ENCODE measurements at places on chromosomes 1 and 21.

DNA sequence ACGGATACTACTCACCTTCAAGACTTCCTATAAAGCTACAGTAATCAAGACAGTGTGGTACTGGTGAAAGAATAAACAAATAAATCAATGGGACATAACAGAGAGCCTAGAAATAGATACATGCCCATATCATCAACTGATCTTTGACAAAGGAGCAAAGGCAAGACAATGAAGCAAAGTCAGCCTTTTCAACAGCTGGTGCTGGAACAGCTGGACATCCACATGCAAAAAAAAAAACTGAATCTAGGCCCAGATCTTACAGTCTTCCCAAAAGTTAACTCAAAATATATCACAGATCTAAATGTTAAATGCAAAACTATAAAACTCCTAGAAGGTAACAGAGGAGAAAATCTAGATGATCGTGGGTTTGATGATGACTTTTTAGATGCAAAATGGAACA lies 170.3 kb downstream of the MIS18A start:
- DNase-seq = no peak

DNA sequence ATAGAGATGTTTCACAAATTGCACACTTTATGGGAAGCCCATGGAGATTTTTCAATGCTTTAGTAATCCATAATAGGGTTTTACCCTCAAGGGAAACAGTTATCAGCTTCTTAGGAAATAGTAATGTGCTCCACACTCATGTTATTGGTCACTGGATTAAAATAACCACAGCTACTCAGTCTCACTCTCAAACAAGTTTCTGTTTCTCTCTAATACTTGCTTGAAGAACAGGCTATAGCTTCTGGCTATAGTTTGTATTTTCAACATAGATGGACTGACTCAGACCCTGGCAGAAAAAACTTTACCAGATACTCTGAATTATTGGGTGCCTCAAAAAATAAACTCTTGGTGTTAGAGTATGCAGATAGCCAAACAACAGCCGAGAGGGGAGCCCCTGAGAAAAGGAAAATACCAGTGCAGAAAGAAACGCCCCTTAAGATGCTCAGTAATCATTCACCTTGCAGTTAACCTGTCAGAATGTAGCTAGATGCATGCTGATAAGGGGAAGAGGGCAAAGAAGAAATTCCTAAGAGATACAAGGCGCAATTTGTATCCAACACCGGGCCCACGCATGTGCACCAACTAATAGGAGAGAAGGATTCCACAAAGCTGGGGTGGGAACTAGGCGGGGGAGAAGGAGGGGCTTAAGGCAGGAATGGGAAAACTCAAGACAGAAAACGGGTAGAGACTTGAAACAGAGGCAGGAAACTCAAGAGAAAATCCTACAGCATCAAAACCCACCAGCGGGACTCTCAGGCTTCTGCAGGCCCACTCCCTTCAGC lies 30.4 kb upstream of the PDE4B start:
- DNase-seq = peak; percentile 41

DNA sequence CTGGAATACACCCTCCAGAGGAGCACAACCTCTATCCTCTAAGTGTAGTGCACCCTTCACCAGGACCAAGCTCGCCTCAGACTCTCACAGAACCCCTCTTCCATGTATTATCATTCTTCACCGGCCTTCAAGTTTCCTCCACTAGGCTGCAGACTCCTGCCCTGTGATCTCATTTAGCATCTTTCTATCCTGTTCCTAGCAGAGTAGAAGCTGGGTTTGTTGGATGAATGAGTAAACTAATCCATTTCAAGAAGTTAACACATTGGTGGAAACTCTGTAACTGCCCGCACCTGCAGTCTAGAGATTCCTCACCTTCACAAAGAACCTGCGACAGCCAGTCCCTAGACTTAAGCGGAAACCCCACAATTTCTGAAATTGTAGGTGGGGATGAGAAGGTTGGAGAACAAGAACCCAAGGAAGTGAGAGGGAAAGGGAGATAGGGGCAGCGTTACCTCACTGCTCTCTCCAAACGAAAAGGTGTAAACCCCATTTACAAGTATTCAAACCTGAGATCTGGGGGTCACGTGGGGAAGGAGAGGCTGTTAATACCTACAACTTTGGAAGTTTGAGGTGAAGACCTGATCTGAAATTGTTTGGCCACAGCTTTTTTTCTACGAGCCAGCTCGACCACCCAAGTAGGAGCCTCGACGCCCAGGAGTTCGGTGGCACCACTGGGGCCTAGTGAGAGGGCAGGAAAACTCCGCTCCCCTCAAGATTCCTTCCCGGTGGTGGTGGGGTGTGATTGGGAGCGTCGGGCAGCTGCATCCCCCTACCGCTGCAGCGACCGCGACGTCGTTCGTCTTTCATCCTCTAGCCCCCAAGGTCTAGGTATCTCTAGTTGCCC lies 1.2 kb downstream of the PTPN14 start:
- no peak for DNase-seq

DNA sequence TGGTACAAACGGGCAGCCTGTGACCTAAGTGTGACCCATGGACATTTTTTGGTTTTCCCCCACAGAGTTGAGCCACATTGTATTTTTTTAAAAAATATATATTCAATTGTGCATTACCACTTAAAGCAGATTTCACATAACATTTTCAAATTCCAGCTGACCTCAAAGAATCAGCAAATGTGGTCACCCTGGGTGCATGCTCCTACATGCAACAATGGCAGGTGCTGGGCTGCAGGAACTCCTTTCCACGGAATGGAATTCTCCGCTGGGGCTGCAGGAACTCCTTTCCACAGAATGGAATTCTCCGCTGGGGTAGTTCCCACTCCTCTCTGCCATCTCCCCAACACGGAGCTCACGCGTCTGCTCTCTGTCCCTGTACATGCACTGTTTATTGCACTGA lies 68.7 kb downstream of the MAP10 start:
- no peak for DNase-seq

- DNase-seq = no peak
These were observed 273.6 kb upstream of the LRRC7 start for GRCh38 chr1:69294171-69294570.

GRCh38 chr1:223641523-223642039 lies 23.9 kb downstream of the CAPN8 start:
- no peak for DNase-seq

DNA sequence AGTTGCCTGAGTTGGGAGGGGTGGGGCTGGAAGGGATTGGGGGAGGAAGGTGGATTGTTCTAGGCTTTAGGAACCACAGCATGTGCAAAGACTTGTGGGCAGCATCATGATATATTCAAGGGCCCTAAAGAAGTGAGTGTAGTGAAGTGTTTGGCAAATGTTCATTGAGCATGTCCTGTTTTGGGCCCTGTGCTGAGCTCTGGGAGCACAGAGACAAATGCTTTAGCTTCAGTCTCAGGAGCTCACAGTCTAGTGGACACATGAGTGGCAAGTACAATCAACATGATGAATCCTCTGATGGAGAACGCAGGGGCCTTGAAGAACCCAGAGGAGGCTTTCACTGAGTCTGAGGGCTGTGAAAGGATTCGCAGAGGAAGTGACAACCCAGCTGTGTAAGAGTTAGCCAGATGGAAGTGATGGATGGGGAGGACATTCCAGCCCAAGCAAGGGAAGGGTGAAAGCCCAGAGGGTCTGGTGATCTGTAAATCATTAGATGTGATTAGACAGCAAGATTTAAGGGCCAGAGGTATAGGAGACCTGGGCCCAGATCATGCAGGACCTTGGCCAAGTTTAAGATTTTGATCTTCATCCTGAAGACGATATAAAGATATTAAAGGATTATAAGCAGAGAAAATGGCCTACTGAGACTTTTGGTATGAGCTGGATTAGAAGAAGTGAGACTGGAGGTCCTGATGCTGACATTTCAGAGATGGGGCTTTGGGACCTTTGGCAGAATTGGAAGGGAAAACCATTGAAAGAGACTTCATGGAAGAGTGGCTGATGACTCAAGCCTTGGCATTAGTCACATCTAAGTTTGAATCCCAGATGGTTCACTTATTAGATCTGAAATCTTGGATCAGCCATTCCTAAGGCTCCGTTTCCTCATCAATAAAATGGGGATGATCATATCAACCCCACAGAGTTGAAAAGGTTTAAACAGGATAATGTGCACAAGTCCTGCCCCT lies 4.6 kb downstream of the IPO13 start:
- DNase-seq = no peak

- no peak for DNase-seq
These were observed 1483.5 kb downstream of the MRPL39 start for GRCh38 chr21:24123785-24124184.

- no peak for DNase-seq
These were observed 18.2 kb upstream of the GJA9 start for GRCh38 chr1:38899560-38899959.

GRCh38 chr1:2379733-2380404 lies 11.5 kb downstream of the MORN1 start:
- no peak for DNase-seq

DNA sequence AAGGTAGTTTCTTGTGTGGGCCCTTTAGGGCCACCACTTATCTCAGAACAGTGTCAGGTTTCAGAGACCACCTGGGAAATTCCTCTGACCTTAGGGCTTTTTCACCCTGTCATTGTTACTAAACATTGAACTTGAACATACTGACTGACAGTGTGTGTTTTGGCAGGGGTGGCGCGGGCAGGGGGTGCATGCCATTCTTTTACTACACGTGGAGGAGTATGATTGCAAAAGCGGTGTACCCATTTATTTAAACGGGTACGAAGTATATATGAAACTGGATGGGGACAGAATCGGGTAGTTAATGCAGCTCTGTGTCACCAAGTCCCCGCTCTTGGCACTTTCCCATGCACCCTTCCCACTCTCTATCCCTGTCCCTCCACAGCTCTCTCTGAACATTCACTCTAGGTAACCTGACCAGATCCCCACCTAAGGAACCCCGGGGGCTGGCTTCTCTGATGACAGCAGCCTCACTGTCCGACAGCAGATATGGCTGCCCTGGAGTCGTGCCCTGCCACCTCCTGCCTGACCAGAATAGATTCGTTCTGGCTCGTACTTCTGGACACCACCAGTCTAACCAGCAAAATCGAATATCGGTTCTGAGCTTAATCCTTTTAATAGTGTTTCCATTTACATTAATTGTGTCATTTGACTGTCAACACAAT lies 51.3 kb downstream of the NFASC start:
- DNase-seq = no peak

GRCh38 chr1:4734791-4735190 lies 80.4 kb downstream of the AJAP1 start:
- no peak for DNase-seq

DNA sequence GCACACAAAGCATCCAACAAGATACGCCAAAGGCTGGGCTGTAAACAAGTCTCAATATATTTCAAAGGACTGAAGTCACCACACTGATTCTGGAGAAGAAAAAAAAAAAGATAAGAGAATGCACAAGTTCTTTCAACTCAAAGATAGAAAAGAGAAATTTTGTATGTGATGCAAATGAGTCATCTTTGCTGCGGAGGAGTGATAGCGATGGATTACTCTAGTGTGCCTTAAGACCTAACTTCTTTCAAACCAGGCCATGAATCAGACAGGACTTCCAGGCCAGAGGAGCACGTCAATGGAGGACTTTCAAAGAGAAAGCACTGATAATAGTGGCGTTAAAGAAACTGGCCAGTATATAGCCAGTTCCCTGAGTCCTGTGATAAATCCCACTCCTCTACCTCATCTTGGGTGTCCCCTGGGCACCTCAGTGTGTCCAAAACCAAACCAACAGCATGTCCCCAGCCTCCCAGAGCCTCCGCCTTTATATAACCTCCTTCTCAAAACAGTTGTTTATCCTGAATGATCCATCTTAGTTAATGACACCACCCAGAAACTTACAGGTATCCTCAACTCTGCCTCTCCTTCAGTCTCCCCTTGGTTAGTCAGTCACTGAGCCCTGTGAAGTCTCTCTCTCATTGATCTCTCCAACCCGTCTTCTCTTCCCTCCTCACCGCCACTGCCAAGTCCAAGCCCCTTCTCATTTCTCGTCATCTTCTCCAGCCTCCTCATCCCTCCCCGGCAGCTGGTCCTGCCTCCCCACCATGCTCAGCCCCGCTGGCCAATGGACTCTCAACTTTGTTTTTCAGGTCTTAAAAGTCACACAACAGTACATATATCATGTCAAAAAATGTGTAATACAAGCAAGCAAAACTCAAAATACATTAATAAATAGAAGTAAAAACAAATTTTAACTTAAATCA lies 47.2 kb upstream of the IFFO2 start:
- no peak for DNase-seq

DNA sequence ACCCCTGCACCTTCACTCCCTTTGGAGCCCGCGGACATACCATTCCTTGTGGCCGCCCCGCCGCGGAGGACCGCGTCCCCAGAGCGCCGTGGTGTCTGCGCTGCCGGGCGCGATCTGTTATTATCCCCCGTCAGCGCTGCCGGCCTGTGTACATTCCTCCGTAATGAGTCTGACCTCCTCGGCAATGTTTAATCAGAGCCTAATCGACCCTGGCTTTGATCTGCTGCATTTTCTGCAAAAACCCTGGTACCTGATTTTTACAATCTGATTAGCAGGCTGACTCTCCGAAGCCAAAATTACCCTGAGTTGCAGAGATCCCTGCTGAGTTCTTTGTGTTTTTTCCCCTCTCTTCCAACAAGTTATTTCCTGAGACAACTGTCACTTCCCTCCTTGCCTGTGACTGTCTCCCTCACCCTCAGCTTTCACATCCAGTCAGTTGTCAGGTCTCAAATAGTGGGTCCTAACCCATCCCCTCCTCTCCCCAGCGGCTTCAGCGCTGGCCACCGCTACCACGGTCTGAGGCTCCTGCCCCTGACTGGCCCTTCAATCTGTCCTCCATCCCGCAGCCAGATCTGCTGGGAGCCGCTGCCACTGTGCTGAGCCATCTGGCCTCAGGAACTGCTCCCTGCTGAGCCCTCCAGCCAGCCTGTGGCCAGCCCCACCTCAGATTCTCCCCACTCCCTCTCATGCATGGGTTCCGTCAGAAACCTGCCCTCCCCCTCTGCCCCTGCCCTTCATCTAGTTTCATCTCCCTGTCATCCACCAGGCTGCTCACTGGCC lies 53.5 kb downstream of the GLIS1 start:
- DNase-seq = no peak

GRCh38 chr1:4512636-4513035 lies 141.8 kb upstream of the AJAP1 start:
- DNase-seq = no peak

DNA sequence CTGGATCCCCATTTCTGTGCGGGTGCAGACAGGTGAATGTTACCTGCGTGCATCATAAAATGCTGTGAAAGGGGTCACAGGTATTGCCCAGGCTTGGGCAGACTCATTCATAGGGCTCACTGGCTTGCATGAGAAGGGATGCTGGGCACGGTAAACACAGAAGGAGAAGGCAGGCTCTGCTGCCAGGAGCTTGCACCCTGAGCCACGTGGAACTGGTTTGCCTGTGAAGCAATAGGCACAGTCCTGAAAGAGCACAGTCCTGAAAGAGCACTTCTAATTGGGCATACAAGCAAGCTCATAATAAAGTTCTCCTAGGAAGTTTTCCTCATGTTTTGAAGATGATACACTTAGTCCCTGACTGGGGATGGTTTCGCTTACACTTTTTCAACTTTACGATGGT lies 40.9 kb downstream of the GALNT2 start:
- no peak for DNase-seq

Data from ecto neural progenitor cell (in vitro differentiated cells).